ENCODE measurements at places on chromosomes 11 and 22. TPM values are rescaled to one million over a fixed set of nuclear protein-coding genes. Genes with fewer than 3 reads are reported as not detected.

DNA sequence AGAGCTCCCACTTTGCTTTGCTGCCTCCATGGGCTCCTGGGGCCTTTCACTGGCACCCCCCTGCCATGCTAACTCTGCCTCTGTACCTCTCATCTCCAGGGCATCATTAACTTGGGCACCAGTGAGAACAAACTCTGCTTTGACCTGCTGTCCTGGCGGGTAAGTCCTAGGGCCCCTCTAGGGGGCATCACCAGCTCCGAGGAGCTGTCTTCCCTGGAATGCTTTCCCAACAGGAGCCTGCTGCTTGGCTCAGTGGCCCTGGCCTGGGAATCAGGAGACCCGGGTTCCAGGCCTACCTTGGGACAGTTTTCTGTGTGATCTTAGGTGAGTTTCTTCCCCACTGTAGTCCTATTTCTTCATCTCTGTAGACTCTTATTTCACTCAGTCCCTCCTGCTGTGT is 5.1 kb downstream of the ACCS start:
- no peaks in the 10 kb centered on the region for H3K27me3 ChIP-seq
- no peak overlapping the region for H3K27ac ChIP-seq
- H3K4me3 ChIP-seq: no peak overlapping the region

DNA sequence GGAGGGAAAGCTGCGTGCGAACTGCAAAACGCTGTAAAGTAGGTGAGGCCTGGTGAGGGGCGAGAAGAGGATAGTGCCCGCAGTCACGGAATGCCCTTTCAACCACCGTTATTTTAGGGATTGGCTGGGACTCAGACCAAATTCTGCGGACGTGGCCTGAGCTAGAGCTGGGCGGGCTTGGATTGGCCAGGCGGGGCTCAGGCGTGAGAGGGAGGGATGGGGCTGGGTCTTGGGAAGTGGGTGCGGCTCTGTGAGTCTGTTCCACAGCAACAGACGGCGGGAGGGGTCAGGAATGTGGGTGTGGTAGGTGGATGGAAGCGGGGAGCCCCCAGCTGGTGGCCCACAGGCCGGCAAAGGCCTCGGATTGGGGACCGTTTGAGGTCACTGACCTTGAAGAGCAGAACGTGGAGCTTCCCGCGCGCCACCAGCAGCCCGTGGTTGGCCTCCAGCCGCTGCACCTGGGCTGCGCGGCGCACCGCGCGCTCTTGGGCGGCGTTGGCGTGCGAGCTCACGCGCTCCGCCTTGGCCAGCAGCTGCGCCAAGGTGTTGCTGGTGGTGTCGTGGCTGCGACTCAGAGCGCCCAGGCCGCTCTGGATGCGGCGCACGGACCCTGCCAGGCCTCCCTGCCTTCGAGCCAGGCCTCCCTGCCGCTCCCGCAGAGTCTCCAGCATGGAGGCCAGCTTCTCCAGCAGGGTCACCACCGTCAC is 444 bp downstream of the CAVIN3 start:
- H3K36me3 ChIP-seq: no peaks in the 10 kb centered on the region
- peak overlapping the region; percentile 62 for H3K4me3 ChIP-seq
- no peaks in the 10 kb centered on the region for H3K27me3 ChIP-seq
- peak overlapping the region; percentile 96 for H3K27ac ChIP-seq
- peaks cover 28% of the 10 kb centered on the region for H3K4me1 ChIP-seq

DNA sequence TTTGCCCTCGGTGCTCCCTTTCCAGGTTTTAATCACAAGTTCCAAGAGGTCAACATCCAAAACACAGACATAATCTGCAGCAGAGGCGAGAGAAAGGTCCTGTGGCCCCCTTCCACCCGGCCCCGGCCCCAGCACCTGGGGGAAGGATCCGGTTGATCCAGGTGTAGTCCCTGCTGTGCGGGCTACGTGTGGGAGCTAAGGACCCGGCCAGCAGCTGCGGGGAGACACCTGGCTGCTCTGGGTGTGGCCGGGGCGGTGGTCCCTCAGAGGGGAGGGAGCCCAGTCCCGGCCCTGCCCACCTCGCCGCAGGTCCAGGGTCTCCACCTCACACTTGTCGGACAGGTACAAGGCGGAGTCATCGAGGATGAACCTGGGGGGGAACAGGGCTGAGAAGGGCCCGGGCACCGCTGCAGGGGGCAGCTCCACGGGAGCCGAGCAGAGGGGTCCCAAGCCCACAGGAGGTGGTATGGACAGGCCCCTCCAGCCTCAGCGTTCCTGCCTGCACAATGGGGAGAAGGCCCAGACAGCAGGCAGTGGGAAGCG is 13.6 kb downstream of the ATG2A start:
- H3K27me3 ChIP-seq: no peaks in the 10 kb centered on the region
- H3K36me3 ChIP-seq: peaks cover 84% of the 10 kb centered on the region
- DNase-seq: no peak
- no peak overlapping the region for H3K4me3 ChIP-seq

DNA sequence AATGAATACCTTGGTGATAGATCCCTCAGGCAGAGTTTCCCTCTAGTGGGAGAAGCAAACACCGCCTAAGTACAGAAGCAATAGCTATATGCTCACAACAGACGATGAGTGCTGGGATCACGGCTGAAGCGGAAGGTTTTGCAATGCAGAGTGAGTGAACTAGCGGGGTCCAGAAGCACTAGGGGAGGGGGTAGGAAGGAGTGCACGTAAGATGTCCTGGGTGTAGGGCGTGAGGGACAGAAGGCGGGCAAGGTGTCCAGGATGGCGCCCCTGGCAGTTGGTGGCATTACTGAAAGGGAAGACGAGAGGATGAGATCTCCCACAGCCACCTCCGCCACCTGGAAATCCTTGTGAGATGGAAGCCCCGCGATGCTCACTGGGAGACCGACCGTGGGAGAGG is 81.0 kb downstream of the ETS1 start:
- no peak overlapping the region for H3K4me3 ChIP-seq
- H3K4me1 ChIP-seq: peaks cover 85% of the 10 kb centered on the region
- no peaks in the 10 kb centered on the region for H3K36me3 ChIP-seq
- no peaks in the 10 kb centered on the region for H3K27me3 ChIP-seq

- H3K27ac ChIP-seq: peak overlapping the region; percentile 97
- H3K4me3 ChIP-seq: peak overlapping the region; percentile 89
- peaks cover 15% of the 10 kb centered on the region for H3K4me1 ChIP-seq
- DNase-seq: no peak
Measured at GRCh38 chr11:3840004-3840869, 522 bp downstream of the RHOG start.

- H3K27me3 ChIP-seq: no peaks in the 10 kb centered on the region
- no peak overlapping the region for H3K27ac ChIP-seq
- no peak overlapping the region for H3K4me3 ChIP-seq
- no peaks in the 10 kb centered on the region for H3K4me1 ChIP-seq
Measured at GRCh38 chr11:69510471-69511357, 29.3 kb downstream of the LINC01488 start.

The TNNT3 gene
- total RNA-seq: 2,026 TPM

The RIBC2 gene
- not detected for total RNA-seq

GRCh38 chr11:22508665-22509064 is 117.0 kb downstream of the FANCF start:
- no peaks in the 10 kb centered on the region for H3K36me3 ChIP-seq
- H3K27me3 ChIP-seq: no peaks in the 10 kb centered on the region
- no peak for DNase-seq
- H3K27ac ChIP-seq: no peak overlapping the region

DNA sequence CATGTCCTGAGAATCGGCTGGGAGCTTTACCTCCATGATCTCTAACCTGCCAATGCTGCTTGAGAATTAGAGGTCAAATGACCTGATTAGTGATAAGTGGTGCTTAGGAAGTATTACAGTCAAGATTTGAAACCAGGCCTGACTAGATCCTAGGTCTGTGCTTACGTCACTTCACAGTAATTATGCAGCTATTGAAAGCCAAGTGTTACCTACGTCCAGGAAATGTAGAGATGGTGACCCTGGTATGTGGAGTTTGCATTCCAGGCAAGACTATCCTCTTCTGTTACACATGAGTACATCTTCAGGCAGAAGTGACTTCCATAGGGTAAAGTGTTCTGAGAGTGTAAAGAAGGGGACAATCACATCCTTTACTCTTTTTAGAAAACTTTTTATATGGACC is 530.4 kb upstream of the TENM4 start:
- H3K27me3 ChIP-seq: no peaks in the 10 kb centered on the region
- no peaks in the 10 kb centered on the region for H3K4me1 ChIP-seq
- no peak overlapping the region for H3K4me3 ChIP-seq
- DNase-seq: no peak

The DNAJB13 gene
- not detected for total RNA-seq
